ENCODE measurements at places on chromosomes 12 and 14.
A peak's percentile ranks its signal among the peaks of the same experiment; 100 is the strongest.

- no peak for DNase-seq
Measured at GRCh38 chr14:102991376-102991775, 66.0 kb downstream of the CDC42BPB start.

GRCh38 chr14:20417250-20418186, 4.2 kb upstream of the TEP1 start:
- no peak for DNase-seq

- DNase-seq, result no peak
Measured at GRCh38 chr14:85415015-85415712, 114.8 kb upstream of the FLRT2 start.

GRCh38 chr14:54058505-54058904, 101.9 kb upstream of the BMP4 start:
- no peak for DNase-seq

- no peak for DNase-seq
Measured at GRCh38 chr14:66468778-66469367, 17.3 kb upstream of the CCDC196 start.

DNA sequence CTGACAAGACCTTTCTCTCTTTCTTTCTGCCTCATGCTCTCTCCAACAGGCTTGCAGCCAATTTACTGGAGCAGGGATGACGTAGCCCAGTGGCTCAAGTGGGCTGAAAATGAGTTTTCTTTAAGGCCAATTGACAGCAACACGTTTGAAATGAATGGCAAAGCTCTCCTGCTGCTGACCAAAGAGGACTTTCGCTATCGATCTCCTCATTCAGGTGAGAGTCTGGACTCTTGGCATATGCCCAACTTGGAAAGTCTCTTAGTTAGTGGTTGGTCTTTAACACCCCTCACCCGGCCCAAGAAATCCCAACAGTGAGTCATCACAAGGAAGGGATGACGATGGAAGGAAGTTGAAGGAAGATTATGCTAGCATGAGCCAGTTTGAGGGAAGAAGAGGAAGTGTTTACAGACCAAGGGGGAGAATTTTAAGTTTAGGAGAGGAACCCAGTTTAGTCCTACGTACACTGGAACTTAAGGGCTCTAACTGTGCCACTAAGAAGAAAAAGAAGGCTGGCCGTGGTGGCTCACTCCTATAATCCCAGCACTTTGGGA, 189.7 kb downstream of the ETV6 start:
- no peak for DNase-seq

DNA sequence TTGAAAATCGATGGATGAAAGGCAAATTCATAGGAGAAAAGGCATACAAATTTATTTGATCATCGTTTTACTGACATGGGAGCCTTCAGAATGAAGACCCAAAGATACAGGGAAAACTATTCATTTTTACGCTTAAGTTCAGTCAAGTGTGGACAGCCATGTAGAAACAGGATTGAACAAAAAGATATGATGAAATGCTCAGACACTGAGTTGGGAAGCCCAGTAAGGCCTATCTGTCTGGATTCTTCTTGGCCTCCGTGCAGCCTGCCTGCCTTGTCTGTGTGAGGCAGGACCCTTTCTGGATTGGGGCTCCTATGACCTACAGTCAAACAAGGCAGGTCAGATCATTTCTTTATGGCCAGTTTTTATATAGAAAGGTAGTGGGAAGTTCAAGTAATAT, 203.8 kb upstream of the MYL2 start:
- DNase-seq, result no peak

- no peak for DNase-seq
Measured at GRCh38 chr12:116975779-116976393, 65.1 kb downstream of the FBXW8 start.

DNA sequence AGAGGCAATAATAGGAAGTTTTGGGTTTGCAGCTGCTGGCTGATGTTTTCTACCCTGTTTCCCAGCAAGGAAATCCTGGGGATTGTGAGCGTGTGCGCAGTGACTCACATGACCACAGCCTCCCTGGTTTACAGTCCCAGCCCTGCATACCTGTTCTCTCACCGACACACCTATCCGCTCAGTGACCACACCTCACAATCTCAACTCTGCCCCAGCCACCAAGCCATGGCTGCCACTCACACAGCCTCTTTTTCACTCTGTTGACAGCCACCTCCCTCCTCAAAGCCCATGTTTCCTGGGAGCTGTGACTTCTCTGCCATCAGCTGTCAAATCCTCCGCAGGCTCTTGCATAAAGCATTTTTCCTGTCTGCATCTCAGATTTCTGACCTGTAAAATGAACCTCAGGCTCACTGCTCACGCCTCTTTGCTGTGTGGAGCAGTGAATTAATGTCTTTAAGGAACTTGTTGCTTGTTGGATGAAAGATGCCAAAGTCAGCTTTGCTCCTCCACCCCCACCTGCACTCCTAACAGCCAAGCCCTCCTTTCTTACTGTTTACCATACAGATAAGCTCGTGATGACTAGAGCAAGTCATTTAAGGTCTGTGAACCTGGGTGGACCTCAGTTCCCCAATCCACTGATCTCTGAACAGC, 43.5 kb downstream of the B4GALNT3 start:
- no peak for DNase-seq

DNA sequence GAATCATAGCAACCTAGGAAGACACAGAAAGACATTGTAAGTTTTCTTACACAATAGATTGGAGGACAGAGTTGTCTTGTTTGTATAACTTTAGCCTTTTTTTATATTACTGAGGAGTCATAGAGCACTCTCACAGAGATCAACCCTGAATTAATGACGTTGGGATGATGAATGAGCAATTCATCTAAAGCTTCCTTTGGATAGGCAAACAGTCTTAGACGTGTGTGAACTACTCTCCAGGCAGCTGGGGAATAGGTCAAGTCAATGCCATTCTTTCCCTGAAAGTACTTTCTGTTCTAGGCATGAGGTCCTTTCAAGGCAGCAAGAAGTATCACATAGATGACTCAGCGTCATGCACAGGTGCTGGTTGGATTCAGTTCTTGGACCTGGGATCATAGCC, 369.1 kb upstream of the NOVA1 start:
- no peak for DNase-seq

GRCh38 chr12:83161456-83161855, 474.8 kb downstream of the TMTC2 start:
- DNase-seq, result no peak

- no peak for DNase-seq
Measured at GRCh38 chr12:88570103-88570502, 10.2 kb downstream of the KITLG start.

DNA sequence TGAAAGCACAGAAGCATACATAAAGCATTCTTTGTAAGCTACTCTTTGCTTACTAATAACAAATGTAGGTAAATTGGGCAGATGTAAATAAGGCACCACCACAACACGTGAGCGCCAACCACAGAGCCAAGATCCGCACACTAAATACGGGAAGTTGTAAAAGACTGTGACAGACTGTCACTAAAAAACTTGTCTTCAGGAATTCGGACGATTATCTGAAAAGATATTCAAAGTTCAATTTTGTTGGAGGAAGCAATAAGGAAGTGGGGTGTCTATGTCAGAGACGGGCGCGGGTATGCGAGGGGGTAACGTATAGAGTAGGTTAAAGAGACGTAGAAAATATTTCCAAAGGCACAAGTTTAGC, 1.5 kb upstream of the HSP90B1 start:
- DNase-seq, result peak; percentile 63

DNA sequence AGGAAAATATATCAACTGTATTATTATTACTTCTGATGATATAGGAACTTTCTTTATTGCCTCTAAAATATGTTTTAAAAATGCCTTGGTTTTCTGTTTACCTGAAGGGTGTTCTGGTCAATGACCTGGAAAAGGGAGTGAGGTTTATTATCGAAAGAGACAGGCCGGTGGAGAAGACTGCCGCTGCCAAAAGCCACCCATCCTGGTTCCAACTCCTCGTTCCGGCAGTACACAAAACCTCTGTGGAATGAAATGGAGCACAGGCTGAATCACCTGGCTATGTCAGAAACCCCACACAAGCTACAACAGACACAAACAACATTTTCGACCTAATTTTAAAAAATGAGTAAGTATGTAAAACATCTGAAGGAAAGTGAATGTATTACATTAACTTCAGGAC, 73.6 kb downstream of the HECTD4 start:
- no peak for DNase-seq

GRCh38 chr12:130249376-130249775, 87.1 kb downstream of the FZD10 start:
- no peak for DNase-seq

- DNase-seq, result no peak
Measured at GRCh38 chr12:43111608-43112007, 440.4 kb downstream of the ADAMTS20 start.

GRCh38 chr14:89672636-89673511, 255.8 kb upstream of the FOXN3 start:
- DNase-seq, result no peak

GRCh38 chr14:54890788-54891187, 11.8 kb downstream of the GCH1 start:
- DNase-seq, result no peak

DNA sequence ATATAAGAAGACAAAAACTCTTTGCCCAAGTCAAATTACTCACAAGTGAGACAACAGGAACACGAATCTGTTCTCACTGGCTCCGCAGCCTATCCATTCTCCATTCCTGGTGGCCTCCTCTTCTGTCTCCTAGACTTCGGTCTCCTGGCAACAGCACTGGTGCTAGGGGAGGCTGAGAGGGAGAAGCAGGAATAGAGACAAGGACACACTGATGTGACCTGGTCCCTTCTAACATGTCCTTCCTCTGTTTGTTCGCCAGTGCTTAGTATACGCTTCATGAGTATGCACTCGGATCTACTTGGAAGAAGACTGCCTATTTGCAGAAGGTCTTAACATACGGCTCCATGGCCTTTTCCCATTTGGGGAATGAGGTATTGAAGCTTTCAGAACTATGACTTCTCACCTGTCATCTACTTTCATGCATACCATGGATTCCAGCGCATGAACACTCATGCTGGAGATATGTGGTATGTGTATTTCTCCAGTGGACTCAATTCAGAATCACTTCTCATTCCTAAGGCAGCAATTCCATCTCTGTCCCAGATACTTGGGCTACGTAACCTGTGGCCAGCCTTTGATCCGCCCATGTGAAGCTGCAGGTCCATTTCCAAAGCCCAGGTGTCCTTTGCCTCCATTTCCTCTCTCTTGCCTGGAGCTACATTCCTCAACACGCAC, 33.9 kb downstream of the BHLHE41 start:
- no peak for DNase-seq

DNA sequence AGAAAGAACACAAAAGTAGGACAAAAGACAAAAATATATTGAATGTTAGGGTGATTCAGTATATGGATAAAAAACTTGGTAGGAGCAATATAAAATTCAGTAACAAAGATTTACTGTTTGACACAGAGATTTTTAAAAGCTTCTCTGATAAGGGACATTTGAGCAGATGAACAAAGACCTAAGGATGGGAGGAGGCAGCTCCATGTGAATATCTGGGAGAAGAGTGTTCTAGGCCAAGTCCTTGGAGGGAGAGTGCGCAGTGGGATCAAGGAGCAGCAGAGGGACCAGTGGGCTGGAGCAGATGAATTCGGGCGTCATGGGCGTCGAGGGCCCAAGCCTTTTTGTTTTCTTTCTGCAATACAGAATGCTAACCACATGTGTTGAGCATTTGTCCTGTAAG, 174.4 kb downstream of the PRKCH start:
- no peak for DNase-seq

- no peak for DNase-seq
Measured at GRCh38 chr14:45811155-45811554, 558.2 kb upstream of the MIS18BP1 start.

DNA sequence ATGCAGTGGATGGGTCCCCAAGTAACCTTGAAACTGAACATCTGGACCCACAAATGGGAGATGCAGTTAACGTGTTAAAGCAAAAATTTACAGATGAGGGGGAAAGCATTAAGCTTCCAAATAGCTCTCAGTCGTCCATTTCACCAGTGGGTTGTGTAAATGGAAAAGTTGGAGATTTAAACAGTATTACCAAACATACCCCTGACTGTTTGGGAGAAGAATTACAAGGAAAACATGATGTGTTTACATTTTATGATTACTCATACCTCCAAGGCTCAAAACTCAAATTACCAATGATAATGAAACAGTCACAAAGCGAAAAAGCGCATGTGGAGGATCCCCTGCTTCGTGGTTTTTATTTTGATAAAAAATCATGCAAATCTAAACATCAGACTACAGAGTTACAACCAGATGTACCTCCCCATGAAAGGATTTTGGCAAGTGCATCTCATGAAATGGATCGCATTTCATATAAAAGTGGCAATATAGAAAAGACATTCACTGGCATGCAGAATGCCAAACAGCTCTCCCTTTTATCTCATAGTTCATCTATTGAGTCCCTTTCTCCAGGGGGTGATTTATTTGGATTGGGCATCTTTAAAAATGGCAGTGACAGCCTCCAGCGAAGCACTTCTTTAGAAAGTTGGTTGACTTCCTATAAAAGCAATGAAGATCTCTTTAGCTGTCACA, 116.6 kb upstream of the NPAS3 start:
- no peak for DNase-seq

DNA sequence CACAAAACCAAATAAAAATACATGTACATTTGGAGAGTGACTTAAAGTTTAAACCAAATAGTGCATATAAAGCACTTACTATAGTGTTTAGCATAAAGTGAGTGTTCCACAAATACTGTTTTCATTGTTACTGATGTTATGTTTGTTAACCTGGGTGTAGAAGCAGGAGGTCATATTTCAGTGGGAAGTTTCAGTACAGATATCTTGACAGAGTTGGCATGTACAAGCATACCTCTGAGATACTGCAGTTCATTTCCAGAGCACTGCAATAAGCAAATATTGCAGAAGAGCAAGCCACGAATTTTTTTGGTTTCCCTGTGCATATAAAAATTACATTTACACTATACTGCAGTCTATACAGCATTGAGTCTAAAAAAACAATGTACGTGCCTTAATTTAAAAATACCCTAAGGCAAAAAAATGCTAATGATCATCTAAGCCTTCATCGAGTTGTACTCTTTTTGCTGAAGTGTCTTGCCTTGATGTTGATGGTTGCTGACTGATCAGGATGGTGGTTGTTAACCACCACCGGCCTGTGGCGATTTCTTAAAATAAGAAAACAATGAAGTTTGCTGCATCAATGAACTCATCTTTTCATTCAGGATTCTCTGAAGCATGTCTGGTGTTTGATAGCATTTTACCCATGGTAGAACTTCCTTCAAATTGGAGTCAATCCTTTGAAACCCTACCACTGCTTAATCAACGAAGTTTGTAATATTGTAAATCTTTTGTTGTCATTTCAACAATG, 361.1 kb upstream of the RPL10L start:
- DNase-seq, result no peak

- no peak for DNase-seq
Measured at GRCh38 chr14:98498019-98498885, 773.7 kb downstream of the BCL11B start.

- DNase-seq, result no peak
Measured at GRCh38 chr12:69065775-69066174, 132.8 kb upstream of the CPM start.

GRCh38 chr14:98138666-98139065, 1133.3 kb downstream of the BCL11B start:
- DNase-seq, result peak; percentile 79

DNA sequence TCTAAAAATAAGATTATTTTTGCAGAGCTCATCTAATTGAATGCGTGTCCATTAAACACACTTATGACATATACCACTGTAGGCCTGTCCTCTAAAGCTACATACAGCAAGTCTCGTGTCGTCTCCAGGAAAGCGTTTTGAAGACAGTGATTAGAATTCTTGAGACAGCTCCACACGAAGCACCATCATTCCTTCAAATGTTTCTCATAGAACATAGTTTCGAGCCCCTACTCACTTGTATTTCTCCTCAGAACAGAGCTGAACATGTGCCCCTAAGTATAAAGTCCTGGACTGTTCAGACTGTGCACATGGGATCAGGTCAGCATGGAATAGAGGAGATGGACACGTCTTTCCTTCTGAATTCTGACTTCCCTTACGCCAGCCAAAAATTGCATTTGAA, 64.5 kb upstream of the HMGA2 start:
- DNase-seq, result no peak

Measured in T-helper 2 cell (primary cell).